Brain microvascular endothelial cell (primary cell): ENCODE measurements at places on chromosomes 1 and 21.

DNA sequence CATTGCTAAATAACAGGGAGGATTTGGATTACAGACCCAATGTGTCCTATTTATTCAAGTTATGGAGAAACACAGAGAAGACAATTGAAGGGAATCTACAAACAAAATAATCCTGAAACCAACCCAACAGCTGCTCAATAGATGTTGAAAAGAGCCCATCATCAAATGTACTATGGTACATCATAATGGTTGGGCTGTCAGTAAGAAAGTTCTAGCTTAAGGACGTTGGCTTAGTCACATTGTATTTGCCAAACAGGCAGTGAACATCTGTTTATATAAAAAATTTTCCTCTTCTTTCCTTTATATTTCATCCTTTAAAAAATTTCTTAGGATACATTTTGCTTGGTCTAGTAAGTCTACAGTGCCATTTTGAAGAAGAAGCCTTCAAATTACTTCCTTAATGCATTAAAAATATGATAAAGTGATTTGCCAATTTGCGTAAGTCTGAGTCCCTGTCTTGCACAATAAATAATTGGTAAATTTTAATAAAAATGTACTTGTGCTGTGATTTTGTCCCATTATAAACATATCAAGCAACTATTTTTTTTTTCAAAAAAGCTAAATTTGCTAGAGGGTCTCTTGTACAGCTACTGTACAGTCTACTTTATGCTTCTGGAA, 14.4 kb downstream of the MAP3K7CL start:
- DNase-seq = no peak

DNA sequence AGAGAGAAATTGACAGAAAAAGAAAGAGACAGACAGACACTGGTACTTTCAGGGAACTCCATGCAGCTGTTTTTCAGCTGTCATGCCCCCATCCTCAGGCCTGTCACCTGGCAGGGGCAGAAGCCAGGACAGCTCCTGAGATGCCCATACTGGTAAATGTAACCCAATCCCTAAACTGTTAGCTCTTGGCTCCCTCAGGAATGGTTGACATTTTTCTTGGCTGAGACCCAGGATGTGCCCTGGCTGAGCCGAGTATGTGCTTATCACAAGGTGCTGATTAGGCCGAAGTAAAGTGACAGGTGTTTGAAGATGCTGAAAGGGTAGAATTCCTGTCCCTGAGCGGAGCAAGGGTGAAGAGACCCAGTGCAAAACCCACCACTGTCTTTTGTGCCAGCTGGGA, 50.7 kb downstream of the PGM1 start:
- no peak for DNase-seq

GRCh38 chr1:222561656-222562055, 13.8 kb upstream of the HHIPL2 start:
- no peak for DNase-seq

GRCh38 chr1:155645648-155646047, 35.6 kb downstream of the MSTO1 start:
- no peak for DNase-seq

DNA sequence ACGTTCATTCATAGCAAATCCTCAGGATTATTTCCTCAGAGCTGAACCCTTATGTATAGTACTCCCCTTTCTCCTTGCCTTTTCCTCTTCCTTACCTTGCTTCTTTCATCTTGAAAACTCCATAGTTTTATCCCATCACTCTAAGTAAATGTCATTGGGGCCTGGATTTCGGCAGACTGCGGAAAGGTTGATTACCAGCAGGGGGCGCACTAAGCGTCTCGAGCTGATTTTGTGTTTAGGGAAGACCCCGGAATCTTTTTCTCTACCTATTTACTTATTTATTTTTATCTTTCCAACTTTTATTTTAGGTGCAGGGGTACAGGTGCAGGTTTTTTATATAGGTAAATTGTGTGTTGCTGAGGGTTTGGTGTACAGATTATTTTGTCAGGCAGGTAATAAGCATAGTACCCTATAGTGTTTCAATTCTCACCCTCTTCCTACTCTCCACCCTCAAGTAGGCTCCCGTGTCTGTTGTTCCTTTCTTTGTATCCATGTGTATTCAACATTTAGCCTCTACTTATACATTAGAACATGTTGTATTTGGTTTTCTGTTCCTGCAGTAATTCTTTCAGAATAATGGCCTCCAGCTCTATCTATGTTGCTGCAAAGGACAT, 11.4 kb upstream of the MTARC1 start:
- peak; percentile 17 for DNase-seq

- no peak for DNase-seq
Measured at GRCh38 chr1:29990304-29990703, 733.1 kb downstream of the MATN1 start.

DNA sequence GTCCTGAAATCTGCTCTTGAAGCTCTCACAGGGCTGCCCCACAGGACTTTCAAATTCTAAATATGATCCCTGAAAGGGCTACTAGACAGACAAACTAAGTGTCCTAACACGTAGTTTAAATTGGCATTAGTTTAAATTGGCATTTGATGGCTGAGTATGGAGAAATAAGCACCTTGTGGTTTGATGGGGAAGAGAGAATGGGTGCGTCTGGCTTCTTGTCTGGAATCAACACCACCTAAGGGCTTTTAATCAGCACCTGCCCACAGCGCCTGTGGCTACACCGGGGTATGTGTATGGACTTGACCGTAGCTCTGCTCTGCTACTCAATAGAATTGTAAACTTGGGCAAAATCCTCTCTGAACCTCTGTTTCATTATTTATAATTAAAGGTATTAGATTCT, 5.7 kb upstream of the LAMB3 start:
- no peak for DNase-seq

GRCh38 chr1:25484096-25484495, 53.4 kb downstream of the MACO1 start:
- DNase-seq = no peak

DNA sequence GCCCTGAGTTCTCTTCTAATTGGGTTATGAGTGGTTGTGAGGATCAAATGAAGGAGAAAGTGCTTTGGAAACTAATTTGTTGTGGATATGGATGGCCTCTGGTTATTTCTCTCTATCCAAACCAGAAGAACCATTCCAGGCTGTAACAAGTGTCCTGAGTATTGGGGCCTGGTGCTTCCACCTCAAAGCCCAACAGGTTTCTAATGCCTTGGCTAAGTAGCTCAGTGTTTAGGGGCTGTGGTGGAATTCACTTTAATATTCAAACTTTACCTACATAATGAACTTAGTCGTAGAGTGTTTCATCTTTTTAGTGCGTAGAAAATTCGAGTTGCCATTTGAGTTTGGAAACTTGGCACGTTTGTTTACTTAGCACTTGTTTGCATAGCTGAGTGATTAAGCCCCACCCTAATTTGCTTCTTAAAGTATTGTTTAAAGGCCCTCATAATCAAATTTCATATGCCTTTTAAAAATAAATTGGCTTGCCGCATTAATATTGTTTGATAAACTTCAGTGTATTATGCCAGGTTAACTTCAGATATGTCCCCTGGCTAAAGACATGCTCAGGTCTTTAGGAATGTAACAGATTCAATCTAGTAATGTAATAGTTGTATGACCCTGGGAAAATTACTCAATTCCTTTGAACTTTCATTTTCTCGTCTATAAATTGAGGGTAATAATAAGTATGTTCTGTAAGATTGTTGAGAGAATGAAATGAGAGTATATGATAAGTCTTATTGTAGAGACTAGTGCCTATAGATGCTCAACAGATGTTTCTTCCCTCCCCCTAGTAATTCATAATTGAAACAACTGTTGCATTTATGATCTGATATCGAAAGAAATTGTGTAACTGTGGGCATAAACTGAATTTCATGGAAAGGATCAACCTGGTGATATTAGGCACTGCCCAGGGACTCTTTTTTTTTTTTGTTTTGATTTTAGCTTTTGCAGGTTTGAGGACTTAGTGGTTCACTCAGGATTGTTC, 1.6 kb downstream of the AGO4 start:
- no peak for DNase-seq

DNA sequence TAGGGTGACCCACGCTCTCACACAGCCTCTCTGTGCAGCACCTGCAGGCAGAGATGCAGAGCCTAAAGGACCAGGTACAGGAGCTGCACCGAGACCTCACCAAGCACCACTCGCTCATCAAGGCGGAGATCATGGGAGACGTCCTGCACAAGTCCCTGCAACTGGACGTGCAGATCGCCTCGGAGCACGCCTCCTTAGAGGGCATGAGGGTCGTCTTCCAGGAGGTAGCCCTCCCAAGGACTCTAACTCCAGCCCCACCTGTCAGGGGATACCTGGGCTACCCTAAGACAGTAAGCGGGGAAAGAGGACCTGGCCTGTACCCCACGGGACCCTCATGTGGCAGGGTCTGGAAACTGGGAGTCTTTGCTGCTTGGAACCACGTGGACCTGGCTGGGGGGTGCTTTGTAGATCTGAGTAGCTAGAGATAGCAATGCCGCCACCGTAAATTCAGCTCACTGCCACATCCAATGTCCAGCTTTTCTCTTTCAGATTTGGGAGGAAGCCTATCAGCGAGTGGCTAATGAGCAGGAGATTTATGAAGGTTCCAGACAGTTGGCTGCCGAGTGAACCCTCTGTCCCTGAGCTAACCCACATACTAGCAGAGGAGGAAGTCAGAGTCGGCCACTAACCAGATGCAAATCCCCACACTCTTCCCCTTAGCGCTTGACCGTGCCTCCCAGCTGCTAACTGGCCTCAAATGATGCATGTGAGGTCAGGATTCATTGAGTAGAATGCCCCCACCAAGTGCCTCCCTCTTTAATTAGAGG, 6.5 kb downstream of the RNF207 start:
- DNase-seq = no peak

GRCh38 chr1:220957233-220957605, 78.0 kb downstream of the HLX start:
- DNase-seq = peak; percentile 87
